ENCODE measurements at places on chromosomes 1 and 21.

DNA sequence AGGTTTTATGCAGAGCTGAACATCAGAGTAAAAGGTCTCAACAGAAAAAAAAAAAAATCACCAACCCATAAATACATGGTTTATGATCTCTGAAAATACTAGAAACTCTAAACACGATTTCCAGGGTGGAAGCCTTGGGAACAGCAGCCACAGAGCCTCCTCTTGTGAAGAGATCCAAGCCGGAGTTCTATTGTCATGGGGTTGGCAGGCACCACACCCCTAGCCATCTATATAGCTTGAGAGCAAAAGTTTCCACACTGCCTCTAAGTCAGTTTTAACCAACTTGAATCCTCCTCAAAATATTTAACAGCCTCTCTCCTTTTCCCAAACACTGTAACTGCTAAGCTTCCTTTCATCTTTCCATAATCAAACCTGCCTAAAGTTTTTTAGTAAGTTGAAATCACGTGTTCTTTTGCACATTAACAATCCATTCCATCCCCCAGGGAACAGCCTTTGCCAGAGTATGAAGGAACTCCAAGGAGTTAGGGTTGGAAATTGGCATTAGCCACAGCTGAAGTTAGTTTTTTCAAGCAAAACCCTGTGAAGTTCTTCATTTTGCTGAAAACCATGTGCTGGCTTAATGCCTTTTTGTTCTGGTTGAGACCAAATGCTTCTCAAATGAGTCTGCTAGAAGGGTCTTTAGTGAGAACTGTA lies 13.8 kb upstream of the SEC16B start:
- no peak for DNase-seq

DNA sequence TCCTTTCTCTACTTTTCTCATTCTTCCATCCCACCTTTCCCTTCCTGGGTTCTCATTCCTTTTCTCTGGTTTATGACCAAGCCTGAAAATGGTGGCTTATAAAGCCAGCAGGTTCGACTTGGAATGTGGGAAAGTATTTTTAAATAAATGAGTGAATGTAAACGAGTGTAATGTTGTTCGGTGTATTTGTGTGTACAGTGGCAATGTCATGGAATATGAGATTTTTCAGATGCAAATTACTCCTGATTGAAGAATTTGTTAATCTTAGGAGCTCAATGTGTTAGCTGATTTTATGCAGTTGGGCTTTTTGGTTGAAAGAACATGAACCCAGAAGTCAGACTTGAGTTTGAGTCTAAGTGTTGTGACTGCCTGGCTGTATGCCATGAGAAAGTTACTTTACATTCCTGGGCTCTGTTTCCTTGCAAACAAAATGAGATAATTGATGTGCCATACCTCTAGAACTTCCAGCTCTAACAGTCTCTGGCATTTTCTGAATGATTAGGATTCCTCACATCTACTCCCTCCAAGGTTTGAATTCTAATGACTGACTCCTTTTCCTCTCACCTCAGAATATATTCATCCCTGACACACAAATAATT lies 6.6 kb downstream of the SGIP1 start:
- DNase-seq, result no peak

DNA sequence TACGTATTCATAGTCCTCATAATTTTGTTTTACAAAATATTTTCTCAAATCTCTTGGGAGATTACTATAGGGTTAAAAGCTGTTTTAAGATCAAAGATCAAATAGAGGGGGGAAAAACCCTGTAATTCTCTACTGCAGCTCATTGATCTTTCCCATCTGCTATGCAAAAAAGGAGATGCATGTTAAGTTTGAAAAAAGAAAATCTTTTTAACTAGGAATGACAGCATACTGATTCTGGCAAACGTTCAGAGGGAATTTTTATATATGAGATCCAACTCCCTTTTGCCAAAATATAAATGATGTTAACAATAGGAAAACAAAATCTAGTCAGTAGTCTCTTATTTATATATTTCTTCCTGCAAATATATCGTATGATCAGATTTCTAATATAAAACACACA lies 69.1 kb downstream of the SMYD3 start:
- DNase-seq, result no peak

GRCh38 chr1:222777977-222778376 lies 36.9 kb upstream of the DISP1 start:
- DNase-seq, result no peak

GRCh38 chr1:230541306-230541705 lies 101.0 kb upstream of the COG2 start:
- DNase-seq, result no peak

DNA sequence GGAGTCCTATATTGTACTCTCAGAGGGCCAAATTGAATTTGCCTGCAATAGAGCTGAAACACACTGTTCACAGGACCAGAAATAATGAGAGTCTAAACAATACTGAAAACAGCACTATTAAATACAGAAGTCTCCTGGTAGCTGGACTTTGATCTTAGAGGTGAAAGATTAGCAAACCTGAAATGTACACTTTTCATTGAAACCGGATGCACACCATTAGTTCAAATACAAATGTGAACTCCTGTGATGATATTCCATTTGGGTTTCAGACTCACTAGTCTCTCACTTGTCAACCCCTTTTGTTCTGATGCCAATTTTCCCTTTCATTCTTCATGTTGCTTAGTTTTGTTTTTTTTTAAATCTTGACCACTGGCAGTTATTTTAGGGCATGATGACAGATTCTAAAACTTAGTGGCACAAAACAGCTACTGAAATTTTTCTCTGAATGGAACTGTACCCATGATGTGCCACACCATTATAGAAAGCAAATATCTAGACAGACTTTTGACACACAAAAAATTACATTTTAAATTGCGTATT lies 5.9 kb upstream of the TNFSF4 start:
- DNase-seq, result no peak

GRCh38 chr21:40425981-40426380 lies 421.0 kb downstream of the DSCAM start:
- DNase-seq, result no peak

- no peak for DNase-seq
These were observed 96.1 kb upstream of the OLIG2 start for GRCh38 chr21:32929633-32930038.

DNA sequence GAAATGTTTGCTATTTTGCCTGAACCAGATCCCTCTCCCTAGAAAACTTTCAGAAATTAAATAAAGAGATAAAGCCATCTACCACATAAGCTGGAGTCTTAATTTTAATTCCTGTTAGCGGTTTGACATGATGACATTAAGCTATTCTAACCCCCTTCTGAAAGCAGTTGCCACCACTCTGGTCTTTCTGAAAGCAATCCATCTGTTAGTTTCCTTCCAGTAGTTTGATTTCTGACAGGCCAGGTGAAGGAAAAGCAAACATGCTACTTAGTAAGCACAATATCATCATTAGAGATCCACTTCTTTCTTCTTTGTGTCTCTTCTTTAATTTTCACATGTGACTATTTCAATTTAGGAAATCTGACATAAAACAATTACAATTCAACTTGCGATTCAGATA lies 39.9 kb downstream of the RGL1 start:
- DNase-seq, result no peak

GRCh38 chr21:37983336-37984095 lies 67.3 kb upstream of the KCNJ6 start:
- DNase-seq, result no peak

- no peak for DNase-seq
These were observed 244.7 kb upstream of the IRF2BP2 start for GRCh38 chr1:234854645-234855039.

DNA sequence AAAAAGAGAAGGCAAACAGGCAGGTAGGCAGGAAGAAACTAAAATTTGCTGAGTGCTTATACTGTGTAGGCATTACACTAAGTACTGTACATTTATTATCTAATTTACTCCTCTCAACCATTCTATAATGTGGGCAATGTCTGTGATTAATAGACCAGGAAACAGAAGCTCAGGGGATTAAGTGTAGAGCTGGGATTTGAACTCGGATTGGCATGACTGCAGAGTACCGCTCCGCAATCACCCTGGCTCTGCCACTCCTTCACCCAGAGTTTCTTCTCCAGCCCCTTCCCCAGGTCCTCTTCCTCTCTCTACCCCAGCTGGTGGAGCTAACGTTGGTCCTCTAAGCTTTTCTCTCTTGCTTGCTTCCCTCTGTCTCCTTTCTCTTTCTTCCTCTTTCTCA lies 11.5 kb upstream of the S100A2 start:
- DNase-seq, result no peak

- no peak for DNase-seq
These were observed 108.5 kb downstream of the NFIA start for GRCh38 chr1:61190618-61191432.

- no peak for DNase-seq
These were observed 28.8 kb downstream of the TENT5C start for GRCh38 chr1:117634631-117635030.

GRCh38 chr1:157098519-157098918 lies 1.1 kb downstream of the ETV3L start:
- DNase-seq, result no peak

DNA sequence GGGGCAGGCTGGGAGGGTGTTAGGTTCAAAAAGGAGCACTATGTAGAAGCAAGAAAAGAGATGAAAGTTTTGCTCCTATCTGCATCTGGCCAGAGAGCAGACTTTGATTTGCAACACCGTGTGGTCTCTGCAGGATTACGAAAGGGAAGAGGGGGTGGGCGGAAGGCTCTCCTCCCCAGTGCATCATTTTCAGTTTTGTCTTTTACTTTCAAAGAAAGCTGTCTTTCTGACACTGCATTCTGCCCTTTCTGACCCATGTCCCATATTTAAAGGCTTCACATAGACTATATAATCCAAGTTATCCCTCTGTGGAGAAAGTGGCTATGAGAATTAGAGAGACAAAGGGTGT lies 126.5 kb downstream of the RHOU start:
- DNase-seq, result no peak

DNA sequence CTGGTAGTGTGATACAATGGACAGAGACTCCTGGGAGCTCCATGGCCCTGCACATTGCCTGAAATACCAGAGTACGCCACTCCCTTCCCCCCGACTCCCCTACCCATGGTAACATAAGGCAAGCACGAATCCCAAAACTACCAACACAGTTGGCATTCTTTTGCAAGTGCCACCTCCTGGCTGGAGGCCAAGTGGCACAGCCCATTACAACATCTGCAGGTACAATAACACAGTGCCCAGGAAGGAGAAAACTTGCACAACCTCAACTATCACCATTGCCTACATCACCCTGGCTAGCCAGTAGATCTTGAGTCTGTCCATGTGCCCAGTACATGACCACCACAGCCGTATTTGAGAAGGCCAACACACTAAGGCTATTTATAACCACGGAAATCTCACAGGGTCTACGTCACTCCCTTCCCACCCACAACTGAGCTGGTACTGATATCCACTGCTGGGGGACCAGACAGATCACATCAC lies 11.7 kb downstream of the ADAMTS1 start:
- DNase-seq, result no peak
